ENCODE measurements at places on chromosomes 13 and 19.

GRCh38 chr13:26713341-26713740 lies 47.2 kb downstream of the GPR12 start:
- no peak for DNase-seq

GRCh38 chr19:33306191-33306590 lies 3.9 kb upstream of the CEBPA start:
- DNase-seq, result no peak

GRCh38 chr19:18122860-18123795 lies 25.6 kb downstream of the MAST3 start:
- no peak for DNase-seq

DNA sequence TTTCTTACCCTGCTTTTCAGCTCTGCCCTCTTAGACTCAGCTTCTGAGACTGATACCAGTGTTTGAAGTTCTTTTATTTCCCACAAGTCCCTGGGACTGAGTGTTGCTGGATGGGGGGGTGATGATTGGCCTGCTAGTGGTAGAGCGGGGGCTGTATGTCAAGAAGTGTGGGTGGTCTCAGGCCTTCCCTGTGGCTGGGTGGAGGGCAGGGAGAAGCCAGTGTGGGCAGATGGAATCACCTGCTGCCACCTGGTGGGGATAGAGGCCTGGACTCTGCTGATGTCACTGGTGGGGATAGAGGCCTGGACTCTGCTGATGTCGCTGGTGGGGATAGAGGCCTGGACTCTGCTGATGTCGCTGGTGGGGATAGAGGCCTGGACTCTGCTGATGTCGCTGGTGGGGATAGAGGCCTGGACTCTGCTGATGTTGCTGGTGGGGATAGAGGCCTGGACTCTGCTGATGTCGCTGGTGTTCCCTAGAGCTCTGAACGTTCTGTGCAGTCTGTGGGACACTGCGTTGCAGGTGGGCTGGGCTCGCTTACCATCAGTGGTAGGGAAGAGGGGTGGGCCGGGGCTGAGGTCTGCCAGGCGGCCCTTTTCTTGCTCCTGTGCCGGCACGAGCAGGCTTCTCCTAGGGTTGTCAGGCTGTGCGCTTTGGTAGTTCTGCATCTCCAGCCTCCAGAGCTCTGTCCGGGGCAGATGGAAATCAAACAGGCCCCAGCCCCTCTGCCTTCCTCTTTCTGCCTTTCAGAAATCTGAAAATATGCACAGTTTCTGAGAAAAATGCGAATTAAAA lies 101.3 kb downstream of the ARHGEF7 start:
- no peak for DNase-seq

GRCh38 chr19:32318884-32319520 lies 26.4 kb upstream of the ZNF507 start:
- no peak for DNase-seq

Data from activated gamma-delta T cell (primary cell).